CD4-positive, alpha-beta T cell treated with Interleukin-15 for 4 hours (primary cell): ENCODE measurements at places on chromosomes 5 and 9.
A peak's percentile ranks its signal among the peaks of the same experiment; 100 is the strongest.

- DNase-seq = no peak
These were observed 10.0 kb downstream of the NKD2 start for GRCh38 chr5:1018596-1018995.

GRCh38 chr5:123455640-123456039 lies 32.4 kb upstream of the CEP120 start:
- no peak for DNase-seq

GRCh38 chr5:132883261-132883834 lies 9.9 kb downstream of the LEAP2 start:
- DNase-seq = peak; percentile 28

GRCh38 chr9:5871785-5872184 lies 18.9 kb upstream of the MLANA start:
- no peak for DNase-seq

DNA sequence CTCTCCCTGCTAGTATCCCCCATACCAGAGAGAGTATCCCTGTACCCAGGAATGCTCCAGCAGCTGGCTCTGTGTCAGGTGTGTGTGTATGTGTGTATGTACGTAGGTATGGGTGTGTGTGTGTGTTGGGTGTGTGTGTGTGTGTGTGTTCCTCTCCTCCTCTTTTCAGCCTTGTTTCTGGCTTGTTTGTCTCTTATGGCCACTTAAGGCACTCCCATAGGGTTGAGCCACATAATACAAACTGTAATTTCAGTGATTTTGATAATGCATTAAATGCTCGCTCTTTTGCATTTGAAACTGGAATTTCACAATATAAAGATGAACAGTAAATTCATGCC lies 80.8 kb upstream of the SH3PXD2B start:
- DNase-seq = no peak

DNA sequence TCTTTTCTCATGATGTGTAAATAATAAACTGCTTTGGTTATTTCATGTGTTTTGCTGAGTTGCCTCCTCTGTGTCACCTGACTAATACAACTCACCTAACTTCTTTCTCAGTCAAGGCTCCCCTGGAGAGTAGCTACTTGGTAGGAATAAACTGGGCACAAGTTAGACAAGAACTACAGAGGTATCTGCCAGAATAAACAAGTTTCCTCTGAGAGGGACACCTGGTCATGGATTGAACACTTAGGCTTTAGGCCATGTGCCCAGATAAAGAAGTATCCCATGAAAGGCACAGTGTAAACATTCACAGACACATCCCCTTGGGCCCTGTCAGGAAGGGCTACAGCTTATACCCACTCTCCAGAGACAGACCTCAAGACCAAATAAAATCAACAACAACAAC lies 532.5 kb downstream of the KIF4B start:
- DNase-seq = no peak

GRCh38 chr9:129591916-129592315 lies 29.0 kb downstream of the C9orf50 start:
- DNase-seq = no peak

GRCh38 chr9:10144355-10144754 lies 468.4 kb downstream of the PTPRD start:
- DNase-seq = no peak

GRCh38 chr9:72554221-72554641 lies 32.8 kb downstream of the TMC1 start:
- DNase-seq = no peak

- DNase-seq = no peak
These were observed 680.8 kb downstream of the CETN3 start for GRCh38 chr5:89728750-89729149.

DNA sequence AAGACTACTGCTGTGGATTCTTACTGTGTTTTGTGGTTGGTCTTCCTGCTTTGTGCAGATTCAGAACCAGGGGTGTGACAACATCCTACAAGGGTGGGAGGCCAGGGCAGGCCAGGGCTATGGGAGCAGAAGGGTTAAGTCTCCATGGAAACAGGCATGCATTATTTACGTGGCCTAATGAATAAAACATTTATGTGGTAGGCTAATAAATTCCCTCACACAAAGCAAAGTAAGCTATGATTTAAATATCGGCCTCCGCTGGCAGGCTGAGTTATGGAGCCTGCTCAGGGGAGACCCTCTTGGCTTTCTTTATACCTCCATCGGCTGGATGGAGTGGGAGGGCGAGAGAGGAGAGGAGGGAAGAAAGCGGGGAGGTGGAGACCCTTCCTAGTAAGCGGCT lies 230.3 kb upstream of the MVB12B start:
- no peak for DNase-seq

DNA sequence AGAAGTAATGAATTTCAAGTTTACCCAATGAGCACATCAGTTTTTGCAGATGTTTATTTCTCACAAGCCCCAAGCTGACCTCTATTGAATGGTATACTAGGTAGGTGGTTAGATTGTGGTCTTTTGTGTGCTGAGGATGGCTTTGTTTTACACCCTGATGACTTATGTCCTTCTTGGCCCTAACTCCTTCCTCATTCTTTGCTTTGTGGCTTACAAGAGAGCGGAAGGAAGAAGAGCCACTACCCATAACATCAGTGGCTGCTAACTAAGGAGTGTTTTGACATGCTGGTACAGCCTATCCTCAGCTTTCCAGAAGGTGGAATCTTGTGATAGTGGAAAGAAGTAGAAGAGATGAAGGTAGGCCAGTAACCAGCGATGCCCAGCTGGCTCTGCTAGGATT lies 85.7 kb upstream of the NTRK2 start:
- no peak for DNase-seq

DNA sequence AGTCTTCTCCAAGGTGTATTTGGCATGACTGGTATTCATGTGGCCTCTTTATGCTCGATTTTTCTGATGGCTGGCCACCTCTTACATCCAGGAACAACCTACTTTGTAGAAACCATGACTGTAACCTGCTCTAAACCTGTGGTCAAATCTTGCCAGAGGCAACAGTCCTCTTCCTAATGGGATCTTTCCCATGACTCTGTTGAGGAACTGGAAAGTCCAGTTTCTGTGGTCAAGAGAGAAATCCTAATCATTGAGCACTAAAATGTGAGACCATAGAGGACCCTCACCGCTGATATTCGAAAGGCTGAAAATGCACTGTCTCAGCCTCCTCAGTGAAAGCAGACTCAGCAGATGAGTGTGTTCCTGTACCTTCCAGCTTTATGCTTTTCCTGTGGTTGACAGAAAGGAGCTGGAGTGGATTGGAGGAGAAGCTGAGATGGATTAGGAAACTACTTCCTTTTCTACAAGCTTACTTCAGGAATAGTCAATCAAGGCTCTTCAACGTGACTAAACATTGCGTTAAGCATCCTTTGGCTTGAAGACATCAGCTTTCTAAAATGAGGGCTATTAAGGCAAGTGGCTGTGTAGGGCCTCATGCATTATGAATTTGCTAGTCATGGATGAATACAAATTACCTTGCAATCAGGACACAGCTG lies 69.7 kb upstream of the DAPK1 start:
- no peak for DNase-seq

GRCh38 chr9:89604729-89605464 lies at the start of gene GADD45G:
GADD45G (plus strand) TSS chr9:89605012; CDS start chr9:89605122, 110 bp downstream.
- DNase-seq = peak; percentile 91

GRCh38 chr5:134003817-134004625 lies 754 bp downstream of the VDAC1 start:
- DNase-seq = peak; percentile 20

DNA sequence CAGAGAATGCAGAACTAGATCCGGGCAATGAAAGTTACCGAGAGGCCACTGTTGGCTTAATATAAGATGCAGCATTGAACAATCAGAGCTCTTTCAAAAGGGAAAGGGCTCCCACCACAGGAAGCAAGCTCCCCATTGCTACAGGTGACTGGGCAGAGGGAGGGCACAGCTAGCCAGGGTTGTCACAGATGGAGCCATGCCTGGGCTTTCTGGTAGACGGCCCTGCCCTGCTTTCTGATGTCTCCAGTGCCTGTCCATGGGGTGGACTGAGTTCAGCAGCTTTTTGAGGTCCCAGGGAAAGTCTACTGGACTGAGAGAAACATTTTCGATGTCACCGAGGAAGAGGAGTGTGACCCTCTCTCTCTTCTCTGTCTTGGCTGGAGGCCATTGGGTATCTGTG lies 14.1 kb downstream of the RGS3 start:
- DNase-seq = no peak

- no peak for DNase-seq
These were observed 151.8 kb upstream of the VLDLR start for GRCh38 chr9:2469681-2470221.

DNA sequence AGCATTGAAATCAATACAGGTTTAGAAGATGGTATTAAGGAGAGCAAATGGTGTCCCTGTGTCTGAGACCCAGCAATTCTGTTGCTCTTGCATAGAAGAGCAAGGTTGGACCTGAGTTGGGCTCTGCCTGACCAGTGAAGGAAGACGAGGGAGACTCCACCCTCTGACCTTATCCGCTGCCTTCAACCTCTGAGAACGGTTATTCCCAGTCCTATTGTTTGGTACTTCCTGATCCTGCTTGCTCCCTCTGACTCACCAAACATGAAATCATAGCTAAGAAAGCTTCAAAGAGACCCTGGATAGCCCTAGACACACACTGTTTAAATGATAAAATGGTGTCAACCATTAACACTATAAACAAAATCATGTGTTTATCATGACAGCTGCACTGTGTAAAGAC lies 218.5 kb downstream of the PLK2 start:
- no peak for DNase-seq

DNA sequence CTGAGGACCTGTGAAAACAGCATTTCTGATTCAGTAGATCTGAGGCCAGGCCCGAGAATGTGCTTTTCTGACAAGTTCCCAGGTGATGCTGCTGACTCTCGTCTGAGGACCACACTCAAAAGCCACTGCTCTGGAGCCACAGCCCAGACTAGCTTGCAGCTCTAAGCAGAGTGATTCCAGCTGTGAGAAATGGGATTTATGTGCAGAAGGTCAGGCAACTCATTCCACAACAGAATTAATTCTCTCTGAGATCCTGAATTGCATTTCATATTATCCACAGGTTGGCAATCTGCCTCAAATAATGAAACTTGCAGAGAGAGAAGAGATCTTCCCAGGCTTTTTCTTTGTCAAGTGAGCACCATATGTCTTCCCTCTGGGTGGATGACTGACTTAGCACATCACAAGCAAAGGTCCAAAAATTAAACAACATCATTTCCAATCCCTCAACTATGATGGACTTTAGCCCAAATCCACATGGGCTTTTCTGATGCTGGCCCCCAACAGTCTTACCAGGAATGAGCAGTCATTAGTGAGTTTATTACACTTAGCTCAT lies 140.2 kb downstream of the ALDH1A1 start:
- DNase-seq = no peak

DNA sequence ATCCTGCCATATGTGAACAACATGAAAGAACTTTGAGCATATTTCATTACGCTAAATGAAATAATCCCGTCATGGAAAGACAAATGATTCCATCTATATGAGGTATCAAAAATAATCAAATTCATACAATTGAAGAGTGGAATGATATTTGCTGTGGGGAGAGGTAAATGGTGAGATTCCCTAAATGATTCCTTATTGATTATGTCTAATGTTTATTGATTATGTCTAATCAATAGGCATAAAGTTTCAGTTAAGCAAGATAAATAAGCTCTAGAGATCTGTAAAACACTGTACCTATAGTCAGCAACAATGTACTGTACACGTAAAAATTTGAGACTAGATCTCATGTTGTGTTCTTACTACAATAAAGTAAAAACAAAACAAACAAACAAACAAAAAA lies 85.4 kb upstream of the MEGF10 start:
- no peak for DNase-seq

- no peak for DNase-seq
These were observed 312.4 kb downstream of the ARL15 start for GRCh38 chr5:53997736-53998627.

GRCh38 chr5:109964136-109964535 lies 274.4 kb downstream of the MAN2A1 start:
- no peak for DNase-seq

- no peak for DNase-seq
These were observed 52.3 kb upstream of the CTSL start for GRCh38 chr9:87673446-87674120.

- no peak for DNase-seq
These were observed 93.8 kb upstream of the PPP1R26 start for GRCh38 chr9:135385793-135386192.

- DNase-seq = no peak
These were observed 25.0 kb downstream of the NRG2 start for GRCh38 chr5:140018096-140018481.

GRCh38 chr9:18847576-18848275 lies 185.3 kb downstream of the SAXO1 start:
- no peak for DNase-seq

- DNase-seq = no peak
These were observed 453.3 kb upstream of the KLF4 start for GRCh38 chr9:107942856-107943255.

DNA sequence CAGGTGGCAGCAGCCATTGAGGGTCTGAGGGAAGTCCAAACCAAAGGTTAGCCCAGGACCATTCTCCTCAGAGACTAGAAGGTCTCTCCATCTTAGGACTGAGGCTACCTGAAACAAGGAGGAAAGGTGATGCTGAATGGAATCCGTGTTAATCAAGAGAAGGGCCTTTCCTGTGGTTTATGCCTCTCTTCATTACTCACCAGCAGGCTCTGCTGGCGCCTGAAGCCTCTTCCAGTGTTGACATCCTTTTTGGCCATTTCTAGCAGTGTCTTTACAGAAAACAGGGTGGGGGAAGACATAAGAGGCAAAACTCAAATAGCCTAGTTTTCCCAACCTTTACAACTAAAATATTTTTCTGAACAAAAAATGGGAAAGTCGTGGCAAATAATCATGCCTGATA lies 98.0 kb downstream of the ENC1 start:
- no peak for DNase-seq

GRCh38 chr9:127078988-127079387 lies 43.4 kb downstream of the ANGPTL2 start:
- DNase-seq = no peak
